CD4-positive, alpha-beta T cell treated with Interleukin-15 for 4 hours (primary cell): ENCODE measurements at places on chromosomes 2 and 18.

GRCh38 chr18:54742659-54743604, 85.3 kb upstream of the RAB27B start:
- no peak for DNase-seq

- no peak for DNase-seq
Measured at GRCh38 chr18:57497372-57498294, 62.5 kb downstream of the ONECUT2 start.

DNA sequence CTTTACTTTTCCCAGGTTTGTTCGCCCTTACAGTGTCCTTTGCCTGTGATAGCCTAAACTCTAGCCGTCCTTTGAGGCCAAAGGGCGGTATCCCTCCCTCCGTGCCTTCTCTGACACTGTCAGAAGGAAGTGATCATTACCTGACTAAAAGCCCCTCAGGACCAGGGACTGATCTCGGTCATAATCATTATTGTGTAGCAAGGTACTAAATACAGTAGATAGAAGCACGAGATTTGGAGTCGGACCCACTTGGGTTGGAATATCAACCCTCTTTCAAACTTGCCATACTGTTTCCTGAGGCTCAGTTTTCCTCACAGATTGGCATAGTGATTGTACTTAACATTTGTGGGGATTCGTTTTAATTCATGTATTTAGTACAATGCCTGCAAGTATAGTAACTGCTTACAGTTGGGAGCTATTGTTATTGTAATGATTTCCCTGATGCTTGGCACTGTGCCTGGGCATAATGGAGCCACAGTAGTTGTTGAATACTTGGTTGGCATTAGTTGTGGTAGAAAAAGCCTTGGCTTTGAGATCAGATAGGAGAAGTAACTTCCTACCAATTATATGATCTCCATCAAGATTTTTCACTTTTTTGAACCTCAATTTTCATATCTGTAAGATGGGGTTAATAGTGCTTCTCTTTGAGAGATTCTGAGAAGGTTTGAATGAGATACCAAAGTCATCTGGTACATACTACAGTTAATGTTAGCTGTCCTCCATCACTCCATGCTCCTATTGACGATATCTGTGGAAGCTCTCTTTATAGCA, 836 bp downstream of the STK11IP start:
- no peak for DNase-seq

- DNase-seq: no peak
Measured at GRCh38 chr2:444937-445884, 157.3 kb upstream of the ALKAL2 start.

- DNase-seq: no peak
Measured at GRCh38 chr2:27832396-27832795, 57.8 kb downstream of the RBKS start.

DNA sequence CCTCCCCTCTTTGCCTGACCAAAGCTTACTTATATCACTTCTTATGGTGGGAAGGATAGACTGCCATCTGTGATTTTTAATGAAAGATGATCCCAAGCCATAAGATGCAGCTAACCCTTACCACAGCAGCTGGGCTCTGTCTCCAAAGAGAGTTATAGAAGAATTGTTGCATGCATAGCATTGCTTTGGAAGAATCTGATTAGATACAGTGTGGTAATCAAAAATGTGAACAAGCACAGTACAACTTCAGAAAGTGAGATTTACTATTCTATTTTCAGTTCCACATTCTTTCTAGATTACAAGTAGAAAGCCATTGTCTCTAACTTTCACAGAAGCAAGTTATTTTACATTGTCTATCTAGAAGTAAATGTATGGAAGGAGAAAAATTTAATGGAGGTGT, 129.0 kb upstream of the ACVR2A start:
- DNase-seq: no peak

DNA sequence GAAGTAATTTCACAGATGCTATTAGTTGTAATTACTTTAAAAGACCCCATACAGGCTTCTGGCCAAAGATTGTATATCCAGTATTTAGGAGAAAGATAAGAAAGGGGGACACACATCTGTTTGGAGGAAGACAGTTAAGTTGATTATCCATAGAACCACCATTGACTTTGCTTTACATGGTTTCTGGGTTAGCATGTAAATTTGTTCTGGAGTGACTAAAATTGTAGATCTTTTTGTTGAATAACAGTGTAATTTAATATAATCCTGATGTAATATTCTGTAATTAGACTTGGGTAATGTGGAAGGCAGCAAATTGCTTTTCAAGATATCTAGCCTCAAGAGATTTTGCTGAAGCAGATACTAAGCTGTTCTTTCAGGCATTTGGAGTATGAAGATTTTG, 17.2 kb downstream of the COMMD1 start:
- no peak for DNase-seq

- no peak for DNase-seq
Measured at GRCh38 chr2:236178890-236179235, 10.7 kb upstream of the GBX2 start.

DNA sequence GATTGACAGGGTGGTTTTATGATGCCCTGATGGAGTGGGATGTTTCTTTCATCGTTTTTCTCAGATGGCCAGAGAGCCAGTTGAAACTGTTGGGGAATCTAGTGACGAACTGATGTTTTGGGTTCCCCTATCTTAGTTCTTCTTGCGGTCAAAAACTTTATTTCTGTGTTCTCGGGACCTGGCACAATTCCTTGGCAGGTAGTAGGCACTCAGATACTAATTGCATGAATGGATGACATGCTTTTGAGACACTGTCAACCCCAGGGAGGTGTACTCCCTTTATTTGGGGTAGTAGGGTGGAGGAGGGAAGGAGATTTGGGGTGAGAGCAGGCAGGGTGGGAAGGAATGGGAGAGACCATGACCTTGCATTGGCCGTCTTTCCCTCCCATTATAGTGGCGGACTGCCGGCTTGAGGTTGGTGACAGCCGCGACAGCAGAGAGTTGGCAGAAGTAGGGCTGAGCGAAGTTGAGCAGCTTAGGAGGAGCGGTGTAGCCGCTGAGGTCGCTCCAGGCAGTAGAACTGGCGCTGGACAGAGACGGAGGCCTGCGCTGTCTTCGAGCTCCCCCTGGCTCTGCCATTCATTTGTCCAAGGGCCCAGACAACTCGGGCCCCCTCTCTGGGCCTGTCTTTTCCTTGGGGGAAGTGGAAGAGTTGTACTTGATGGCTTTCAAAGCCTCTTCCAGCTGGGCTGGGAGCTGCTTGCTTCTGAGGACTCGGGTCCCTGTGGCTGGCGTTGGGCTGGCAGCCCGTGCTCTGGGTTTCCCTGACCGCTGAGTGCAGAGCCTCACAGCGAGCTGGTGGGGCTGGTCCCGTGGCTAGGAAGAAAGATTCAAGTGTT, 2.6 kb downstream of the TET3 start:
- DNase-seq: no peak

DNA sequence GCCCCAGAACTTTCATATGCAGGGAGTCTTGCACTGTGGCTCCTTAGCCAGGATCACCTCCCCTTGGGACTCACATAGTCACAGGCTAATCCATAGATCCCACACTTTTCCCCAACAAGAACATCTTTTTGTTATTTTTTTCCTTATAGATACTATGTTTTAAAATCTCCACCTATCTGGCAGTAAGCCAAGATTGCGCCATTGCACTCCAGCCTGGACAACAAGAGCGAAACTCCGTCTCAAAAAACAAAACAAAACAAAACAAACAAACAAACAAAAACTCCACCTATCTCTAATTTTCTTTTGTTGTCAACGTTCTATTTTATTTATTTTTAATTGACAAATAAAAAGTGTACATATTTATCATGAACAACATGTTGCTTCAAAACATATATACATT, 141.7 kb downstream of the PDE11A start:
- no peak for DNase-seq

GRCh38 chr18:21194871-21195771, 46.9 kb upstream of the GREB1L start:
- DNase-seq: peak; percentile 25
